Head of caudate nucleus (tissue), 42 donors: ENCODE measurements at places on chromosomes 7 and 10.
A peak's percentile ranks its signal among the peaks of the same experiment; 100 is the strongest.

DNA sequence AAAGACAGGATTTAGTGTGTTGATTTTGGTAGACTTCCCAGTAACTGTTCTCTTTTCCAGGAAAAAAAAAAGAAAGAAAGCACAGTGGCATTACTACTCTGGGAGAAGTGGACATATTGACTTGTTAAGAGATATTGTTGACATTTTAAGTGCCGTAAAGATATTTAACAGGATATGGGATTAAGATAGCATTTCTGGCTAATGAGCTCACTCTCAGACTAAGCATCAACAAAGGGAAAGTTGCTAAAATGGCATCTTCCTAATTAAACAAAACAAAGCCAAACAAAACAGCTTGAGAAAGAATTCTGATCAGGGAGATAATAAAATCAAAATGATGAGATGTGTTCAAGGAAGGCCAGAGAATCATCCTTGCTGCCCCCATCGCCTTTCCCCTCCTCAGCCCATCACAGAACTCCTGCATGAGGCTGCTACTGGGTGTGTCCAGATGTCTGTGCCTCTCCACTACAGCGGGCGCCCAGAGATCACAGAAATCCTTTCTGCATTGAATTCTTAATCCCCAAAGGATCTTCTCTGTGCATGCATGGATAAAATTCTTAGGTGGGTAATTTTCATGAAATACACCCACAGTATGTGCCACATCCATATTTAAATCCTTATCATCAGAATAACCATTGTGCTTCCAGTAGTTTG, 270.5 kb downstream of the POU6F2 start:
- no peak for DNase-seq

- DNase-seq: no peak
Observed at GRCh38 chr10:129870474-129870757, 93.7 kb downstream of the EBF3 start.

DNA sequence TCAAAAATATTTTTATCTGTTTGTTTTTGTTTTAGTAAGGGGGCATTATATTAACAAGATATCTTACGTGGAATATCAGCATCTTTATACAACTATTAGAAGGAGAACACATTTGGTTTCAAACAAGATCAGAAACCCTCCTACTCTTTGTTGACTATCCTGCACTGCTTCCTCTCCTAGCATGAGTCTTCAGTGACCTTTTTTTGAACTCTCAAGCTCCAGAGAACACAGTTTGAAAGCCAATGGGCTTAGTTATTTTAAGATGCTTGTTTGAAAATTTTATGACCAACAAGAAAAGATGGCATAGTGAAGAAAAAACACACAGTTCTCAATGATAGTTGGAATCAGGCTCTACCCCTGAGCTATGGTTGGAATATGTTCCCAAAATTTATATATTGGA, 37.2 kb upstream of the RTKN2 start:
- DNase-seq: no peak

DNA sequence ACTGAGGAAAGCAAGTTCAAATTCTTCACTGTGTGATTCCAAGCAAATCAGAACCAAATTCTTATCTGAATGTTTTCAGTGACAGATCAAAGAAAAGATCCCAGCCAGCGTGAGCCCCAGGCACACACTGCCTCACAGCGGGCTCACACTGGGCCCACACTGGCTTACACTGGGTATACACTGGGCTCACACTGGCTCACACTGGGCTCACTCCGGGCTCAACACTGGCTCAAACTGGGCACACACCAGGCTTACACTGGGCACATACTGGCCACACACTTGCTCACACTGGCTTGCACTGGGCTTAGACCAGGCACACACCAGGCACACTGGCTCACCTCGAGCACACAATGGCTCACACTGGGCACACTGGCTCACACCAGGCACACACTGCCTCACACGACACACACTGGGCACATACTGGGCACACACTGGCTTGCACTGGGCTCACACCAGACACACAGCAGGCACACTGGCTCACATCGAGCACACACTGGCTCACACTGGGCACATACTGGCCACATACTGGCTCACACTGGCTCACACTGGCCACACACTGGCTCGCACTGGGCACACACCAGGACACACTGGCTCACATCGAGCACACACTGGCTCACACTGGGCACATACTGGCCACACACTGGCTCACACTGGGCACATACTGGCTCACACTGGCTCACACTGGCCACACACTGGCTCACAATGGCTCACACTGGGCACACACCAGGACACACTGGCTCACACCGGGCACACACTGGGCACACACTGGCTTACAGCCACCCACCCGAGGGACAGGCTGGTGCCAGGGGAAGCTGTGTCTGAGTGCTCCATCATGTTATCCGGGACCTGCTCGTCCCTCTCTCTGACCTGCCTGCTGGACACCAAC, 156.3 kb downstream of the PTPRN2 start:
- DNase-seq: no peak

DNA sequence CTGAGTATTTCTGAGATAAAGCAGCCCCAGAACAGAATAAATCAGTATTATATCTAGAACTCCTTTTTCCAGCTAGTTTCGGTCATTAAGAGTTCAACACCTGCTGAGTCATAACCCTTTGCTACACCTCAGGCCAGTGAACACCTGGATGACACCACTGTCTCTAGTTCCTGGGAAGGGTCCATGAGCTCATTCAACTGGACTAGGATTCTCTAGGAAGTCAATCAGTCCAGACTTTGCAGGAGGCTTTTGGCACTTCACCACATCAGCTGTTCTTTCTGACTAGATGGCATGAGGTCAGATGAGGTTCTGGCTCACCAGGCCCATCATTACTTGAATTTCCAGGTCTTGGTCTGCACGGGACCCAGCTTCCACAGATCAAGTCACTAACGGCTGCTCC, 11.7 kb downstream of the SLC39A12 start:
- DNase-seq: no peak

DNA sequence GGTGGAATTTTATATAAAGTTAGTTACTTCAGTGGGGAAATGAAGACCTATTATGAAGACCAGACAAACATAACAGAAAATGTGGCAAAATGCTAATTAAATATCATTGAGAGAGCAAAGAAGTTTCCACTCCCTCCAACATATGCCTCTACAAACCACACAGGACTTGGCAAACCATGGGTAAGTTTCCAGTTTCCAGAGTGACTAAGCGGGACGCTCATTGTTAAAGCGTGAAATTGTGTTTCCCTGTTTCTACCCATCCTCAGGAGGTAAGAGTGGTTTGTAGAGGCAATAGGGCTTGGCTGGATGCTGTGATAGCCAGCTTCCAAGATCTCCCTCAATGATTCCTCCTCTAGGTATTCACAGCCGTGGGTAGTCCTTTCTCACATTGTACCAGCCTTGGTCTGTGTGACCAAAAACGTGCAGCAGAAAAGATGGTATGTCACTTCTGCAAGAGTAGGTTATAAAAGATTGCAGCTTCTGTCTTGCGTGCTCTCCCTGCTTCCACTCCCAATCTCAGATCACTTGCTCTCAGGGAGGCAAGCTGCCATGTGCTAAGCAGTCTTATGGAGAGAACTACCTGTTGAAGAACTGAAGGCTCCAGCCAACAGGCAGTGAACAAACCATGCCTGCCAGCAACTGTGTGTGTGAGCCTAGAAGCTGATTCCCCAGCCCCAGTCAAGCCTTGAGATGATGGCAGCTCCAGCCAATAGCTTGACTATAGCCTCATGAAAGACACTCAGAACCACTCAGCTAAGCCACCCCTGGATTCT, 35.7 kb downstream of the CBX3 start:
- no peak for DNase-seq

GRCh38 chr10:132132421-132132841, 54.3 kb upstream of the DPYSL4 start:
- peak; percentile 46 for DNase-seq

GRCh38 chr10:80177781-80178636, 27.3 kb downstream of the ANXA11 start:
- no peak for DNase-seq

- no peak for DNase-seq
Observed at GRCh38 chr7:155856656-155857055, 44.4 kb upstream of the SHH start.

- no peak for DNase-seq
Observed at GRCh38 chr7:151348970-151349369, 7.4 kb downstream of the NUB1 start.

GRCh38 chr10:42112331-42113157, 525.8 kb downstream of the ZNF33B start:
- no peak for DNase-seq

- no peak for DNase-seq
Observed at GRCh38 chr7:37820708-37821468, 27.5 kb upstream of the NME8 start.

DNA sequence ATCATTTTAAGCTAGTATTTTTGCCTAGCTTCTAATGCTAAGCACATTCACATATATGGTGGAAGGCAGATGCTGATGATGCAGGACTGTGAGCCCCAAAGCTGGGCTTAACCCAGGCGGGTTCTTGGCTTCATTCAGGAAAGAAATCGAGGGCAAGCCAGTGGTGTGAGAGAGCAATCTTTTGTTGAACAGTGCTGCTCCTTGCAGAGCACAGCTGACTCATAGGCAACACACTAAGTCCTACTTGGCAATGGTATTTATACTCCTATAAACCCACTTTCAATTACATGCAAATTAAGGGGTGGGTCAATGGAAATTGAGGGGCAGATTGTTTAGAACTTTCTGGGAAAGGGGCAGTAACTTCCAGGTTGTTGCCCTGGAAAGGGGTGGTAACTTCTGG, 42.0 kb upstream of the CELF2 start:
- no peak for DNase-seq

- DNase-seq: no peak
Observed at GRCh38 chr7:19944363-19945120, 171.1 kb upstream of the TMEM196 start.

DNA sequence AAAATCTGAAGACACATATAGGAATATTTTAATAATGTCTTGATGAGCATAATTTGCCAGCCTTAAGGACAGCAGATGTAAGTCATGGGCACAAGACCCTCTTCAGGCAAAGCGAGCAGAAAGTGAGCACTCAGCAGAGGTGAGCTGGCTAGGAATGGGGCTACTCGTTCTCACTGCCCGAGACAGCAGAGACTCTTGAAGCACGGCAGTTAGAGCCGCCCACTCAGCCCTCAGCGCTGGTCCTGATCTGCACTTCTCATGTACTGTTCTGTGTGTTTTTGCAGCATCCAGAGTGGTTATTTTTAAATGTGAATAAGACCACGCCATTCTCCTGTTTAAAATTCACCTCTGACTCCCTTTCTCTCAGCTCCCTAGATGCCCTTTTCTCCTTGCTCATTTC, 65.3 kb downstream of the GFRA1 start:
- DNase-seq: no peak

DNA sequence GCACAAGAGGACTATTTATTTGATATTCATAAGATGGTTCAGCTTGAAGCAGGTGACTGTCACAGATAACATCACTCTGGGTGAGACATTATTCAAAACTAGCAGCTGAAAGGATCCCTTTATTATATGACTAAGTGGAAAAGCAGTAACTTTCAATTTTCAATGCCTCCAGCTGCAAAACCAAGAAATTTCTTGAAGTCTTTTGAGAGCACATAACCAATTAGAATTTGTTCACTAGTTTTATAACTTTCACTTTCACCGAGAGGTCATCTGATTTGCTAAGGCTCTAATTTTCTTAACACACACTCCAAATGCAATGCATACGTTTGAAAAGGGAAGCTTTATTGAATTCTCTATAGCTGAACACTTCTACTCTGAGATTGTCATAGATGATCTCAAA, 88.6 kb upstream of the KLF14 start:
- DNase-seq: no peak

GRCh38 chr10:123746061-123746460, 79.9 kb downstream of the GPR26 start:
- DNase-seq: no peak

DNA sequence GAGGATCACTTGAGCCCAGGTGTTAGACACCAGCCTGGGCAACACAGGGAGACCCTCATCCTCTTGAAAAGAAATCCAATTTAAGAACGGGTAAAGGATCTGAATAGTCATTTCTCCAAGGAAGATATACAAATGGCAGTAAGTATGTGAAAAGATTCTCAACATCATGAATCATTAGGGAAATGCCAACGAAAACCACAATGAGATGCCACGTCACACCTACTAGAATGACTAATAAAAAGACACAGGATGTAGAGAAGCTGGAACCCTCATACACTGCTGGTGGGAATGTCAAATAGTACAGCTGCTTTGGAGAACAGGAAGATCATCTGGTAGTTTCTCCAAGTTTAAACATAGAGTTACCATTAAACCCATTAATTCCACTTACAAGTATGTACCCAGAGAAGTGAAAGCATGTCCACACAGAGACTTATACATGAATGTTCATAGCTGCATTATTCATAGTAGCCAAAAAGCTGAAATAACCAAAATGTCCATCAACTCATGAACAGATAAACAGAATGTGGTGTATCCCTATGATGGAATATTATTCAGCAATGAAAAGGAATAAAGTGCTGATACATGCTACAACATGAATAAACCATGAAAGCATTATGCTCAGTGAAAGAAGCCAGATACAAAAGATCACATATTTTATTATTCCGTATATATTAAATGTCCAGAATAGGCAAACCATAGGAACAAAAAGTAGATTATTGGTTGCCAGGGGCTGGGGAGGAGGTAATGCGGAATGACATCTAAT, 13.1 kb upstream of the ZMIZ2 start:
- DNase-seq: no peak

DNA sequence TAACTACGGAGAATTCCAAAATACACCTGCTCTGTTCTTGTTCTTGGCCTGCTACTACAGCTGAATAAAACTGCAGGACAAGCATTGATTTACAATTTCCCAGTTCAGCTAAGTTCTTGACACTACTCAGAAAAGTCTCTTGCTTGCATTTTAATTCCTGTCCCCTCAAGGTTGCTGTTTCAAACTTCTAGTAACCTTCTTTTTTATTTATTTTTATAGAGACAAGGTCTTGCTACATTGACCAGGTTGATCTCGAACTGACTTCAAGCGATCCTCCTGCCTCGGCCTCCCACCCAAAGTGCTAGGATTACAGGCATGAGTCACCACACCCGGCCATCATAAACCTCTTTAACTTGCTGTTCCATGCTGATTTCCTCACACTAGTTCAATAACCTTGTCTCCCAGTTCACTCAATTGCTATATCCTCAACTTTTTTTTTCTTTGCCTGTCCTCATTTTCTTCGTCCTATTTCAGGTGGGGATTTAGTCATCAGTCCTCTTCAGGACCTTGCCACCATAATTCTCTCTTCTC, 79.9 kb downstream of the ARHGAP21 start:
- no peak for DNase-seq

- no peak for DNase-seq
Observed at GRCh38 chr7:112502700-112503099, 21.9 kb downstream of the LSMEM1 start.

GRCh38 chr10:107994621-107995270, 830.2 kb upstream of the SORCS1 start:
- no peak for DNase-seq

DNA sequence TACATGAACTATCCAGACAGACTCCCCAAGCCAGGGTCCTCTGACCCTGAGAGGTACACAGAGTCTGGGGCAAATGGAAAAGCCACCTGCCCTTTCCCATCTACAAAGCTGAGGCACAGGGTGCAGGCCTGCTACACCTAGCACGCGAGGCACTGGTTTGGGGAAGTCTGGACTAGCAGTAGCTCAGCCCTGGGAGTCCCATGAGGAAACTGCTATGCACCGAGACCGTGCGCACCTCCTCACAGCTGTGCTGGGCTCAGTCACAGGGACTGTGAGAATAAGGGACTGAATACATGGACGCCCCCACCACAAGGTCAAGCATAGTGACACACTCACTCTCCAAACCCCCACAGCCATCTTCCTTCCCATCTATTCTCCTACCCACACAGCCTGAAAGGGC, 8.2 kb downstream of the MAT1A start:
- DNase-seq: no peak

GRCh38 chr10:79354141-79354540, 6.9 kb downstream of the PPIF start:
- DNase-seq: no peak

GRCh38 chr10:101536800-101537199, 51.3 kb downstream of the POLL start:
- no peak for DNase-seq
